B cell (primary cell): ENCODE measurements at places on chromosomes 7 and 10. TPM values are rescaled to one million over a fixed set of nuclear protein-coding genes. Genes with fewer than 3 reads are reported as not detected.

Gene OR6B1
- not detected in 2 replicates for total RNA-seq

GRCh38 chr10:80324086-80324485, 32.5 kb downstream of the DYDC1 start:
- no peak overlapping the region for H3K4me3 ChIP-seq
- DNase-seq = no peak
- H3K36me3 ChIP-seq = no peaks in the 10 kb centered on the region
- H3K4me1 ChIP-seq = no peaks in the 10 kb centered on the region

Gene JAKMIP3
- total RNA-seq = 0.17 and 0.19 TPM in 2 replicates

DNA sequence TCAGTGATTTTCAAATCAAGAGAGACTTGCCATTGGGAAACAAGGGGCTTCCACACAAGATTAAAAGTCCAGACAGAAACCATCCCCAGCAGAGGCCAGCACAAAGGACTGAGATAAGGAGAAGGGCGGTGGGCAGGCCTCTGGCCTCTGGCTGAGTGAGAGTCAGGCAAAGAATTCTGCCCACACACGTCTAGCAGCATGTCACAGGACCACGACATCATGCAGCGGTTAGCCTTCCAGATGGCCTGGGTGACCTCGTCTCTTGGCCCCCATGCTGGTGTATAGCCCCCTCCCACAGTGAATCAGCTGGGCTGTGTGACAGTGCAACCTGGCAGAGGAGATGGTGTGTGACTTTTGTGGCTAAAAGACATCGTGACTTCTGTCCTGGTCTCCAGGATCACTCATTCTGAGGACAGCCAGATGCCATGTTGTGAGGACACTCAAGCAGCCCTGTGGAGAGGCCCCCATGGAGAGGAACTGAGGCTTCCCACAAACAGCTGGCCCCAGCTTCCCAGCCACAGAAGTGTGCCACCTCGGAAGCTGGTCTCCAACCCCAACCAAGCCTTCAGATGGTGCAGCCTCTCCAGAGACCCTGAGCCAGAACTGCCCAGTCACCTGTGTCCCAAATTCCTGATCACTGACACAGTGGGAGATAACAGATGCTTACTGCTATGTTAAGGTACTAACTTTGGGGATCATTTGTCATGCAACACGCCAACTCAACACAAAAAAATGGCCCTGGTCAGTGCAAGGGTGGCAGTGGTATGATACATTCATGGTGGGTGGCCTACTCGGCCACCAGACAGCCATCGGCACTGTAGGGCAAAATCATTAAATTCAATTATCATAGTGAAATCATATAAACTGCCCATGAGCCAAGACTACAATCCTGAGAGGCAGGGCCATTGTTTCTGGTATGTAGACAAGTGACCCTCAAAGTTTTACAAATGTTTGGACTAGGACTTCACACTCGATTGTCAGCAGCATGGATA, 73.2 kb downstream of the TNS3 start:
- no peaks in the 10 kb centered on the region for H3K27me3 ChIP-seq
- no peak overlapping the region for H3K4me3 ChIP-seq
- no peaks in the 10 kb centered on the region for H3K4me1 ChIP-seq
- H3K27ac ChIP-seq = no peak overlapping the region
- H3K36me3 ChIP-seq = peaks cover 15% of the 10 kb centered on the region

DNA sequence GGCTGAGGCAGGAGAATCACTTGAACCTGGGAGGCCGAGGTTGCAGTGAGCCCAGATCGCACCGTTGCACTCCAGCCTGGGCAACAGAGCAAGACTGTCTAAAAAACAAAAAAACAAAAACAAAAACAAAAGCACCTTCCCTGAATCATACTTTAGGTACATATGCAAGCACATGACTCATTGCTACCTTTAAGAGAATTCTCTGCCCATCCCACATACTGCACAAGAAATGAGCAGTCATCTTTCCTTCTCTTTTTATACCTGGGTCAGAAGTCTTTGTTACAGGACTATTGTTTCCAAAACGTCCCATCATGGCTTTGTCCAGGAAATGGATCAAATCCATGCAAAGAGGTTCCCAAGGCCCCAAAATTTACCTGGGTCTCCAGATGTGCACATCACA, 21.5 kb upstream of the AKR1B10 start:
- peaks cover 2% of the 10 kb centered on the region for H3K27me3 ChIP-seq
- H3K36me3 ChIP-seq = no peaks in the 10 kb centered on the region
- no peak overlapping the region for H3K27ac ChIP-seq
- H3K4me3 ChIP-seq = no peak overlapping the region

Gene MACC1
- total RNA-seq = 4.9 and 6.2 TPM in 2 replicates

Gene RFC2
- total RNA-seq = 33.2 and 36.4 TPM in 2 replicates

Gene ZNF804B
- total RNA-seq = not detected in 2 replicates

DNA sequence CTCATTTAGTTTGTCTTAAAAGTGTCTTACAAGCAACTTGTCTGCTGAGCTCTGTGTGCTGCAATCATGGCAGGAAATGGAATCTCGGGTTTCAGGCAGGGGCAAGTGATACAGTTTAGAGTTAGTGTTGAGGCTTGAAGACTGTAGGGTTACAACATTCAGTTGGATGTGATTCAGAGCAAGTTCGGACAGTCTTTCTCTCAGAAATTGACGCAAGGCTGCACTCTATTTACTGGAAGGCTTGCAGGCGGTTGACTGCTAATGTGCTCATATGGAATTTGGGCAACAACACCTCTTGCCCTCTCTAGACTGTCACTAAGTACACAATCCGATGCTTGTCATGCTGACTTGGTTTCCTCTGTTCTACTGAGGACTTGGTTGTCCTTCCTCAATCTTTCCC, 161.7 kb upstream of the BMPER start:
- H3K27ac ChIP-seq = no peak overlapping the region
- H3K36me3 ChIP-seq = no peaks in the 10 kb centered on the region
- no peak for DNase-seq
- no peak overlapping the region for H3K4me3 ChIP-seq

DNA sequence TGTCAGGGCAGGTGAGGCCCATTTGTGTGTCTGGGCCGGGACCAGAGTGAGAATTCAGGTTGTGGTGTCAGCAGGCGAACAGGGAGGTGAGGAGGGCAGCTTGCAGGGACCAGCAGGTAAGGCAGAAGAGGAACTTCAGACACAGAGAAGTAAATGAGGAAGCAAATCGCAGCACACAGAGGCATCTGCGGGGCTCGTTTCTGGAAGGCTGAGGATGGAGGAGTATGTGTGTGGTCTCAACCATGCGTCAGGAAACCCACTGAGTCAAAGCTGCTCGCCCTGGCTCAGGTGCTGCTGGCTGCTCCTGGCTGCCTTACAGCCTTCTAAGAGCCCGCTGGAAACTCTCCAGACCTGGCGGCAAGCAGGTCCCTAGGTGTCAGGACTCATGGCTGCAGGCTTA, 26.9 kb upstream of the PITRM1 start:
- peaks cover 7% of the 10 kb centered on the region for H3K4me1 ChIP-seq
- no peak overlapping the region for H3K4me3 ChIP-seq
- no peak for DNase-seq
- no peaks in the 10 kb centered on the region for H3K36me3 ChIP-seq
- no peak overlapping the region for H3K27ac ChIP-seq
